ENCODE measurements at places on chromosomes 12 and 14. TPM values are rescaled to one million over a fixed set of nuclear protein-coding genes. Genes with fewer than 3 reads are reported as not detected.

Gene GPR68
- 0.74 TPM for total RNA-seq

Gene CLEC1A
- 26.2 TPM for total RNA-seq

Gene POTEG
- total RNA-seq, result not detected

Gene SRGAP1
- 12.9 TPM for total RNA-seq

Gene TAS2R8
- not detected for total RNA-seq

Gene TUBA1B
- total RNA-seq, result 1,075 TPM

Gene INSM2
- total RNA-seq, result not detected
